ENCODE measurements at places on chromosomes 1 and 21.

GRCh38 chr1:36925251-36925650 is 109.1 kb downstream of the GRIK3 start:
- DNase-seq = no peak

GRCh38 chr1:217363319-217363718 is 267.6 kb downstream of the GPATCH2 start:
- DNase-seq = no peak

DNA sequence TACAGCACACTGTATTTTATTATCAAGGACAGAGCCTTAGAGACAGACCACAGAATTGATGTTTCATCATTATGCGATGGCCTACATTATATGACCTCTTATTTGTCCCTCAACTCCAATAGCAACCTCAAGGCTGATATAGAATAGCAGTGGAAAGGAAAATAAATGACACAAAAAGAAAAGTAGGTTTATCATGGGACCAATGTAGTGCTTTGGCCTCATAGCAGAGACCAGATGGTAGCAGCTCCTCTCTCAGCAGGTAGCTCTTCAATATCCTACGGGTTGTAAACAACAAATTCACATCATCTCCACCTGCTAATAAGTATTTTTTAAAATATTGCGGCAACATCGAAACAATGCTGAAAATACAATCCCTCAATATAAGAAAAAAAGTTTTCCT is 25.2 kb downstream of the ANP32E start:
- DNase-seq = no peak

GRCh38 chr1:194378517-194378916 is 1192.1 kb upstream of the B3GALT2 start:
- no peak for DNase-seq

- DNase-seq = no peak
Measured at GRCh38 chr1:228079013-228079412, 3.5 kb upstream of the ARF1 start.

DNA sequence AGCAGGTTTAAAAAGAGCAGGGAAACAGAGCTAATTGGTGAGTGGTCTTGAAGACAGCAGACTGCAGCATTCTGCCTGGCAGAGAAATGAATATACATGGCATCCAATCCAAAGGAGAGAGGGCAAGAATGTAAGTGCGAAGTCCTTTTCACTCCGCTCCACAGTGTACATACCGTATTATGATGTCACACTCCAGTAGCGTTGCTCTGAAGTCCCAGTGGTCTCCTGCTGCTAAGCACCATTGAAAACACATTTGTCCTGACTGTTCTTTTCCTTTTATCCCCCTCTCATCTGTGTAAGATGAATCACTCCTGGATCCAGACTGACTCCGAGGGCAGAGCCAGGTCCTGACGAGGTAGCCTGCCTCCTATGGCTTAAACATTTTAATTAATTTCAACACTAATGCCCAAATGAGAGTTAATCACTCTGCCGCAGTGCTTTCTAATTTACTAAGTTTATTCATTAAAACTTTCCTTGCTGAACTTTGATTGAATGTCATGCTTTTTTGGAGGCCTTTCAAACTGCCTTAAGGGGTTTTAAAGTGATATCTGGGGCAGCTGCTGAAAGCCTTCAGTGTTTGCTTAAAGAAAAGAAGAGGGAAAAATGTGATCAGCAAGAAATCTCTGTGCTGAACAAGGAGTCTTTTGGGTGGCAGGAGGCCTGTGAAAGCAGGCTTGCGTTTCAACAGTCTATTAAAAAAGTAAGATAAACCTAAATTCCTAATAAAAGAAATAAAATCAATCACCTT is 227.2 kb downstream of the ATG4C start:
- DNase-seq = no peak

- no peak for DNase-seq
Measured at GRCh38 chr1:197180252-197180878, 33.9 kb upstream of the ASPM start.

- DNase-seq = no peak
Measured at GRCh38 chr1:209708297-209708696, 3.7 kb downstream of the HSD11B1 start.

DNA sequence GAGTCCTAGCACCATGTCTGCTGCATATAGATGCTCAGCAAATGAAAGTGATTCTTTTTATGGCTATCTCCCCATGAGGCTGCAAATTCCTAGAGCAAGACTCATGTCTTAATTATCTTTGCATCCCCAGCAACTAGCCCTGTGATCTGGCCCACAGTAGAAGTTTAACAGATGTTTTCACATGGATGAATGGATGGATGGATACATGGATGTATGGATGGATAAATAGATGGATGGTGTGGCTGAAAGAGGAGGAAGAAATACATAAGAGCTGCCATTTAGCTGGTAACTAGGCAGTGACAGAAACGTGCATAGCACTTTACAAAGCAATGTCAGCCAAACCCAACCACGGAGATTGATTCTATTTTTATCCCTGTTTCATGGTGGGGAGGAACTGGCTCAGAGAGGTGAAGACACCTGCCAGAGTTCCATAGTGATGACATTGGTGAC is 32.7 kb upstream of the ZBTB40 start:
- no peak for DNase-seq

GRCh38 chr1:219963432-219963831 is 35.1 kb upstream of the SLC30A10 start:
- DNase-seq = no peak

- peak; percentile 73 for DNase-seq
Measured at GRCh38 chr1:2044510-2045319, 5.5 kb upstream of the PRKCZ start.

GRCh38 chr1:227316456-227316855 is 1.8 kb downstream of the CDC42BPA start:
- no peak for DNase-seq

GRCh38 chr21:35368326-35368725 is 319.2 kb upstream of the RUNX1 start:
- DNase-seq = no peak

- DNase-seq = peak; percentile 24
Measured at GRCh38 chr1:1677718-1678580, 14.6 kb downstream of the SLC35E2B start.

GRCh38 chr1:53125623-53126360 is 16.6 kb downstream of the SLC1A7 start:
- no peak for DNase-seq

GRCh38 chr1:205842229-205842628 is 7.7 kb downstream of the PM20D1 start:
- DNase-seq = no peak

- no peak for DNase-seq
Measured at GRCh38 chr1:119081267-119081666, 59.2 kb downstream of the WARS2 start.

DNA sequence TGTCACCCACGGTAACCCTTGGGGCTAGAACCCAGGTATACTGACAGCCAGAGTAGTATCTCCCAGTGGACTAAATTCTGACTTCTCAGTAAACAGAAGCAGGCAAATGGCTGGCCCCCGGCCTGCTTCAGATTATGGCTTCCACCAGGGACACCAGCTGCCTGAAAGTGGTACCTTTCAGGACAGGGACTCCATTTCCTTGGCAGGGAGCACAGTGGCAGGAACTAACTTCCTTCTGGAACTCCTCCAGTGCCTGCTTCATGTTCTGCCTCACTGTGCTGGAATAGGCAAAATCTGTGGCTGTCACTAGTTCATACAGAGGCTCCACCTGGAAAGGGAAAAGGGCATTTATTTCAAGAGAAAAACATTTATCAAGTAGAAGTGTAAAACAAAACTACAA is 32.7 kb downstream of the C8B start:
- DNase-seq = no peak

DNA sequence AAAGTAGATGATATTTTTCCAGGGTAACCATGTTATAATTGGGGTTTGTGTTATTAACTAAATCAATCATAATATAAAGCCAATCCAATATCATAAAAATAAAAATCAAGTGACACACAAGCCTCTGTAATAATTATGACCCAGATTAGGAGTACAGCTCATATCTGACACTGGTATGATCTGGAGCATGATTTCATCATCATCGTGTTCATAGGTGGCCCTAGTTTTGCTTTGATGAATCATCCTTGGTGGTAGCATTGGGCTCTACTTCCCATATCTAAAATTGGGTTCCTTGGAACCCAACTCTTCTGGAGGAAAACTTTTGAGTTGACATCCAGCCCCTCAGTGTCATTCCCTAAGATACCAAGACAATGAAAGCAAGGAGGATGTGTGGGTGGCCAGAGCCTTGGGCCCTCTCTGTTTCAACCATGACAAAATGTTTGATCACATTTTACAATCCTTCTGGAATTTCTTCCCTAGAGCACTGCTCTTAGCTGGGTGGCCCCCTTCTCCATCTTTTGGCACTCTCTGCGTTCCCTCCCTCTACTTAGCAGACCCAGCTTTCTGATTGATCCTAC is 37.0 kb upstream of the ENAH start:
- no peak for DNase-seq

- DNase-seq = no peak
Measured at GRCh38 chr1:81756872-81757271, 43.9 kb upstream of the ADGRL2 start.

- DNase-seq = no peak
Measured at GRCh38 chr21:27569091-27569490, 602.2 kb upstream of the ADAMTS5 start.

DNA sequence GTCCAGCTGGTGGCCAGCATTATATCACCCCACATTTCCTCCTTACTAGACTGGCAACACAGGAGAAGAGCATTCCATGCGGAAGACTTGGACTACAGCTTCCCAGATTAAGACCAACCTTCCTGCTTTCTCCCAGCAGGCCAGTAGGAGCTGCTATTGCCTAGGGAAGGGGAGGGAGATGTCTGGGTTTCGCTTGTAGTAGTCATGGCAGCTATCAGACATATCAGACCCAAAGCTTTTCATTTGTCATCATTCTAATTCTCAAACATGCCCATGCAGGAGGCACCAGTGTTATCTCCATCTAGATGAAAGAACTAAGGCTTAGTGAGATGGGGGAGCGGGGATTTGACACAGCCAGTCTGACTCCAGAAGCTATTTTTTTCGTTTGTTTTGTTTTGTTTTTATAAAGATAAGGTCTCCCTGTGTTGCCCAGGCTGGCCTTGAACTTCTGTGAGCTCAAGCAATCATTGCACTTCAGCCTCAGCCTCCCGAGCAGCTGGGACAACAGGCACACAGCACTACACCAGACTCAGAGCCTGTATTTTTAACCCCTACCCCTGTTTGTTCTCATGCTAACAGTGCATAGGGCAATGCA is 4.5 kb downstream of the PLA2G2A start:
- DNase-seq = no peak

DNA sequence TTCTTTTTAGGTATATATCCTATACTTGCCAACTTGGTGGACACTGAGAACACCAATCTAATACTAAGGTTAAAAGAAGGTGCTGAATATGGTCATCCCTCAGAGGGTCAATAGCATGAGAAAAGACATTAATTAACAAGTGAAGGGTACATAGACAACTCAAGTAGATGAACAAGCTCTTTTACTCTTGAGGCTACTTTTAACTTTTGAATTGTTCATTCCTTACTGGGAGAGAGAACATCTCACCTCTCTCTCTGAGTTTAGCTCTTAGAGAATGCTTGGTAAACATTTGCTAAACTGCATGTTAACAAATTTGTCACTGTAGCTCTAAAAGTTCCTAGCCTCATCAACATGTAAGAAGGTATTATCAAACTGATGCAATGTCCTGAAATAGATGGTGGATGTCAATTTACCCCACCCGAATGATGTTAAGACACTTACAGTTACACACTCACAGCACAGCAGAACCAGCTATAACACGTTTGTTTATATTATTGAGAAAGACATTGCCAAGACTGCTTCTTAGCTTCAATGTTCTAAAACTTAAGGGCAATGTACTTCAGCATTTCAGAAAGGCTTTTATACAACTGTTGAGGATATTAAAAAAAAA is 35.9 kb downstream of the HEATR1 start:
- no peak for DNase-seq

DNA sequence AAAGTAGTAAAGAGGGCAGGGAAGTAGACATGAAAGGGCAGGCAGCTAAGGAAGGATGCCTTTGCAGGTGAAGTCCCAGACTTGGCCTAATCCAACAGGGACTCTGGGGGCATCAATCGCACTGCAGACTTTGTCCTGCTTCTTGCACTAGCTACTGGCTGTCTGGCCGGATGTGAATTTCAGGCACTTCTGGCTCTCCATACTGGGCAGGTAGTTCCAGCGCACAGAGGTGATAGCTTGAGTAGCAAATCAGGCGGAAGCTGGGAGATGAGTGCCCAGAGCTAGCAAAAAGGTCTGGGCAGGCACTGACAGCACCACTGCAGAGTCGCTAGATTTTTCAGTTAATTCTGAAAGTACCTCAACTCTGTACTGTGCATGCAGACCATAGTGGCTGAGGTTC is 997 bp downstream of the RSPH1 start:
- DNase-seq = no peak

DNA sequence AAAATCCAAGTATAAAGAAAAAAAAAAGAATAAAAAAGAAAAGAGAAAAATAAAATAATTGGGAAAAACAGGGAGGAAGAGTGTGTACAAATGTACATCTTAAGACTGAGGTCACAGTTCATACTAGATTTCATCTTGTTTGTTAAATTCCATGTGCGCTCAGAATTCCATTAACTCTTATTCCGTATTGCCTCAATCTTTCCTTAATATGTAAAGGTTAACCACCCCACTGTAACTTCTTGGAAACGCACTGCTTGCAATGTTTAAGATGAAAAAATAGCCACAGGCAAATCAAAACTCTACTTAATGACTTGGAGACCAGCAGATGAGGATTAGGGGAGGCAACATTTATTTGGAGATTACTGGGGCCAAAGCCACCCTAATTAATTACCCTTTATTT is 23.9 kb upstream of the KCNE1 start:
- no peak for DNase-seq

DNA sequence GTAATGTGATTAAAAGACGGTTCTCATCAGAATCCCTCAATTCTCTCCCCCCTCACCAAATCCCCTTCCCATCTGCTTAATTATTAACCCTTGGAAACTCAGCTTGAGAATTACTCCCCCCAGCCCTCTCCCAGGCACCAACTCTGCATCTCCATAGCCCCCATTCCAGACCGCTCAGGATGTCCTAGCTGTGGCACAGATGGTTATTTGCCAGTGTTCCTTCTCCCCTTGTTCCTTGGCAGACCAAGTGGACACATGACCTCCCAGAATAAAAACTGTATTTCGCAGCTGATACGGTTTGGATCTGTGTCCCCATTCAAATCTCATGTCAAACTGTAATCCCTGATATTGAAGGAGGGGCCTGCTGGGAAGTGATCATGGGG is 14.6 kb downstream of the HENMT1 start:
- no peak for DNase-seq

GRCh38 chr21:30434033-30434631 is 4.1 kb downstream of the KRTAP13-4 start:
- DNase-seq = no peak

- DNase-seq = no peak
Measured at GRCh38 chr1:226506921-226507320, 41.6 kb upstream of the STUM start.
